ENCODE measurements at places on chromosomes 7 and 10. TPM values are rescaled to one million over a fixed set of nuclear protein-coding genes. Genes with fewer than 3 reads are reported as not detected.

RADIL gene
- 2.3 TPM for total RNA-seq

BEND7 gene
- 8.1 TPM for total RNA-seq

TMEM270 gene
- total RNA-seq, result not detected

TMEM225B gene
- 2.5 TPM for total RNA-seq

HYAL4 gene
- 2.9 TPM for total RNA-seq

BAG3 gene
- total RNA-seq, result 87.8 TPM

DPP6 gene
- 1.0 TPM for total RNA-seq

RBM28 gene
- total RNA-seq, result 15.4 TPM

AOAH gene
- total RNA-seq, result 0.69 TPM

FFAR4 gene
- total RNA-seq, result 0.34 TPM

GATA3 gene
- total RNA-seq, result 303 TPM

REEP3 gene
- total RNA-seq, result 43.2 TPM

CACNB2 gene
- total RNA-seq, result 7.6 TPM

FAM200A gene
- total RNA-seq, result 4.3 TPM

SYT15B gene
- 2.4 TPM for total RNA-seq

SRGN gene
- 22.3 TPM for total RNA-seq

HOXA9 gene
- total RNA-seq, result 44.7 TPM

PRKG1 gene
- total RNA-seq, result 0.63 TPM

ZNF655 gene
- 116 TPM for total RNA-seq
